Chondrocyte (in vitro differentiated cells): ENCODE measurements at places on chromosomes 1 and 21.

DNA sequence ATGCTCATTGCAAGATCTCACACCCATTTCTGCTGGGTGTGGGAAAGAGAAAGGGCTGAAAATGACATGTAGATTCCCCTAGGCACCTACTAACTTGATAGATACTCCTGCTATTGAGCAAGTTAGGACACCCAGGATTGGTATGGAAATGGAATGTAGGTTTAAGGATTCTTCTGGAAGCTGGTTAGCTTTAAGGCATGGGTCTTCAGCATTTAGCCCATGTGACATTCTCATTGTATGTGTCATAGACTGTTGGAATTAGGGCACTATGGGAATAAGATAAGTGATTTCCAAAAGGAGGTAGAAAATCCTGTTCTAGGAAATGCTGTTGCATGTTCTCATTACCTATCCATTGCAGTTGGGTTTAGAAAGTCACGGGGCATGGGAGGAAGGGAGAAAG, 76.2 kb downstream of the DISC1 start:
- H3K27me3 ChIP-seq, result no peaks in the 10 kb centered on the region
- H3K4me1 ChIP-seq, result peaks cover 79% of the 10 kb centered on the region
- no peak overlapping the region for H3K4me3 ChIP-seq
- peak overlapping the region; percentile 85 for H3K27ac ChIP-seq

DNA sequence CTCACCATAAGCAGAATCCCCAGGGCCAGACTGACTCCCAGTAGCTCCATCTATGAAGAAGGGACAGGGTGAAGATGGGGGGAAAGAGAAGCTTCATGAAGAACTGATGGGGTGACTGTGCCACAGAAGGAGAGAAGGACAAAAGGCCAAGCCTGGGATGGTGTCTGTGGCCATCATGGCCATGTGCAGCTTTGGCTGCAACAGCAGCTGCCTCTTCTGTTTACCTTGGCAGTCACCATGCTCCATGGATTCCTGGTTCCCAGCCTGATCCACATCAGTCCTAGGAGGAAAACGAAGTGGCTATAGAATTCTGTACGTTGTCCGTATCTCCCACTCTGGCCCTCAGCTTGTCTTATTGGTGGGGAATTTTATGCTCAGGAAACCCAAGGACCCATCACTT, 12.0 kb downstream of the SEMA6C start:
- H3K4me3 ChIP-seq, result no peak overlapping the region
- no peak overlapping the region for H3K27ac ChIP-seq
- H3K36me3 ChIP-seq, result peaks cover 8% of the 10 kb centered on the region
- DNase-seq, result peak; percentile 11
- peaks cover 10% of the 10 kb centered on the region for H3K4me1 ChIP-seq

DNA sequence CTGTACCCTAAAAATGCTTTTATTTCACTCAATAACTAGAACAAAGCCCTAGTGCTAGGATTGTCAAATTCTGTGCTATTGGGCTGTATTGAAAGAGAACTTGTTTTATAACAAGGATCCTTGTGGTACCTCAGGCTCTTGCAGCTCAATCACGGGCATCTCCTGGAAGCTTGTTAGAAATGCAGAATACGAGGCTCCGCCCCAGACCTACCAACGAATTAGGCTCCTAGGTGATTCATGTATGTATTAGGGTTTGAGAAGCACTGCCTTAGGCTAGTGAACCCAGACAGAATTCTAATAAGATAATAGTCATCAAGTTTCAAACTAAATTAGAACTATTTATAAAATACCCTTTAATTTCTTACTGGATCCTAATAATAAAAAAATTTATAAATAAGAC, 45.6 kb downstream of the ZZZ3 start:
- no peak overlapping the region for H3K4me3 ChIP-seq
- peaks cover 15% of the 10 kb centered on the region for H3K36me3 ChIP-seq
- peaks cover 18% of the 10 kb centered on the region for H3K4me1 ChIP-seq

DNA sequence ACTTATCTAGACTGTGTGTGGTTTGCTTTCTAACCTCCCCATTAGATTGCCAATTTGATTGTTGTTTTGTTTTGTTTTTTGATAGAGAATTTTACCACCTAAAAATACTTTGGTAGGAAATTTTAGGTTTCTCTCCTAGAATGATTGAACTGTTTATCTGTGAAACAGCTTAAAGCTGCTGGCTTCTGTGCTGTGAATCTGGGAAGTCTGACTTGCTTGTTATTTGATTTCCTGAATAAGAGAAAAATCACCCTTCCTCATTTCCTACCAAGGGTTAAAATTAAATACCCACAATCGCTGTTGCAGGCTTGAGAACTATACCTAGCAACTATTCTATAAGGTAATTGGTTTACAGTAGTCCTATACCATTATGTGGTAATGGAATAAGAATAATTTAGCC, 198.9 kb upstream of the CACYBP start:
- no peaks in the 10 kb centered on the region for H3K27me3 ChIP-seq
- H3K27ac ChIP-seq, result no peak overlapping the region
- DNase-seq, result no peak

GRCh38 chr1:165174491-165174890, 182.0 kb downstream of the LMX1A start:
- no peaks in the 10 kb centered on the region for H3K27me3 ChIP-seq
- DNase-seq, result no peak
- no peaks in the 10 kb centered on the region for H3K4me1 ChIP-seq
- no peak overlapping the region for H3K27ac ChIP-seq
- H3K36me3 ChIP-seq, result no peaks in the 10 kb centered on the region

GRCh38 chr1:168097921-168098528, 38.7 kb downstream of the GPR161 start:
- H3K4me1 ChIP-seq, result peaks cover 5% of the 10 kb centered on the region
- no peak for DNase-seq
- no peak overlapping the region for H3K27ac ChIP-seq

GRCh38 chr1:47812904-47813514, 184.2 kb downstream of the TRABD2B start:
- no peaks in the 10 kb centered on the region for H3K36me3 ChIP-seq
- H3K4me3 ChIP-seq, result no peak overlapping the region
- peaks cover 43% of the 10 kb centered on the region for H3K4me1 ChIP-seq
- H3K27ac ChIP-seq, result no peak overlapping the region
- DNase-seq, result no peak

DNA sequence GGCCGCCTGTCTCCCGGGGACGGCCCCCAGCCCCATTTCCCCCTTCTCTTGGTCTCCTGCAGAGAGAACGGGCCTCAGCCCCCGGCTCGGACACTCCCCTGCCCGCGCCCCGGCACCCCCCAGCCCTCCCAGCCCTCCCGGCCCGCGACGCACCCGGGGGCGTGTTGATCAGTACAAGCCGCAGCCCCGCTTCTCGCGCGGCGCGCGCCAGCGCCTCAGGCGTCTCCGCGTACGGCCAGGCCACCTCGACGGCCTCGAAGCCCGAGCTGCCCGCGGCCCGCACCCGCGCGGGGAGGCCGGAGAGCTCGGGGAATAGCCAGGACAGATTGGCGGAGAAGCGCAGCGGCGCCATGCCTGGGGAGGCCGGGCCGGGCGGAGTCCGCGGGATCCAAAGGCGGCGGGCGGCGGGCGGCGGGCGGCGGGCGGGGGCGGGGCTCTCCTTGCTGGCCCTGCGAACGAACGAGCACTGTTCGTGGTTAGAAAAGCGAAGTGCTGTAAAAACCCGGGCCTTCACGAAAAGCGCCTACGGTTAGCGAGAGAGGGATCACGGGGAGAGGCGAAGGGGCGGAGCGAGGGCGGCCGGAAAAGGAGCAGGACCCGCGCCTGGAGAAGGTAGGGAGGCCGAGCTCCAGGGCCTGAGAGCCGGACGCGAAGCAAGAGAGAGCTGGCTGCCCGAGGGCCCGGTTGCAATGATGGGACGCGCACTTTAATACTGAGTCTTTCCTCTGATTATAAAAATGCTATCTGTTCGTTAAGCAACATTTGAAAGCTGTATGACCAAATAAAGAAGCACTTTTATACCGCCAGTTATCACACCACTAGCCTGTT, at the start of gene HYI:
Gene HYI (minus strand): TSS at position 490 of the 828 bp plus-strand sequence. CDS start 138 bp downstream, at position 352.
- peak within 1 kb of the TSS; percentile 81 for H3K4me3 ChIP-seq
- peaks cover 25% of the 10 kb centered on the region for H3K4me1 ChIP-seq
- H3K27ac ChIP-seq, result peak within 1 kb of the TSS; percentile 95
- H3K27me3 ChIP-seq, result no peaks in the 10 kb centered on the region
- DNase-seq, result no peak
- peaks cover 21% of the 10 kb centered on the region for H3K36me3 ChIP-seq

DNA sequence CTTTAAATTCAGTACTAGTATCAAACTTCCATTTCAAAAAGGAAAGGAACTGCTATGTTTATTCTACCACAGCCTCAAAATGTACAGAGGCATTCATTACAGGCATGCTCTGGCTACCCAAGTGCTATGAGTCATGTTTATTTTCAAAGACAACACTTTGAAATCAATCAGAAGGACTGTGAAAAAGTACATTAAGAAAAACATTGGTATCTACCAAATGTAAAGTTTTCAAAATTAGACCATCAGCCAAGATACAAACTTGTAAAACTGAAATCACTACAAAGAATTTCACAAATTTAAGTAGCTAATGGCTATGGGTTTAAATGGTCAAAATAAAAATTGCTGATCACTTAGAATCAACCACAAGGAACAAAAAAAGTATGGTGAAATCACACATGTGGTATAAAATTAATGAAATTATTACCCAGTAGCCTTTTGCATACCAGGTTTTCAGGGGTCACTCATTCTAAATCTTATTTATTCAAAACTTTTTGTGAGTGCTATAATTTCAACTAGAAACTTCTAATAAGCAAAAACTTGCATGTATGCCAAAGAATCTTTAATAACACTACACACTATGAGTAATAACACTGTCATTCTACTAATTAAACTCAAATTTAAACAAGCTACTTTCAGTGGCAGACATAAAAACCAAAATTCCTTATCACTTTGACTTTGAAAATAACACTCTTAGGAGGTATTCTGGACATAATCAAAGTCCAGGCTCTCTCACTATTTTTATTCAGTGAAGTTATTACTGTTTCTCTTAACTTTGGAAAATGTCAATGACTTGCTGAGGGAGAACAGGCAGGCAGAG, 49.2 kb downstream of the ENAH start:
- peak overlapping the region; percentile 74 for H3K27ac ChIP-seq
- peaks cover 85% of the 10 kb centered on the region for H3K4me1 ChIP-seq
- no peaks in the 10 kb centered on the region for H3K27me3 ChIP-seq
- DNase-seq, result no peak
